ENCODE measurements at places on chromosomes 11 and 22. TPM values are rescaled to one million over a fixed set of nuclear protein-coding genes. Genes with fewer than 3 reads are reported as not detected.

GRCh38 chr22:46756097-46756496 is 6.4 kb upstream of the TBC1D22A start:
- no peak for DNase-seq

- DNase-seq, result no peak
Measured at GRCh38 chr22:47111626-47112581, 349.5 kb downstream of the TBC1D22A start.

DNA sequence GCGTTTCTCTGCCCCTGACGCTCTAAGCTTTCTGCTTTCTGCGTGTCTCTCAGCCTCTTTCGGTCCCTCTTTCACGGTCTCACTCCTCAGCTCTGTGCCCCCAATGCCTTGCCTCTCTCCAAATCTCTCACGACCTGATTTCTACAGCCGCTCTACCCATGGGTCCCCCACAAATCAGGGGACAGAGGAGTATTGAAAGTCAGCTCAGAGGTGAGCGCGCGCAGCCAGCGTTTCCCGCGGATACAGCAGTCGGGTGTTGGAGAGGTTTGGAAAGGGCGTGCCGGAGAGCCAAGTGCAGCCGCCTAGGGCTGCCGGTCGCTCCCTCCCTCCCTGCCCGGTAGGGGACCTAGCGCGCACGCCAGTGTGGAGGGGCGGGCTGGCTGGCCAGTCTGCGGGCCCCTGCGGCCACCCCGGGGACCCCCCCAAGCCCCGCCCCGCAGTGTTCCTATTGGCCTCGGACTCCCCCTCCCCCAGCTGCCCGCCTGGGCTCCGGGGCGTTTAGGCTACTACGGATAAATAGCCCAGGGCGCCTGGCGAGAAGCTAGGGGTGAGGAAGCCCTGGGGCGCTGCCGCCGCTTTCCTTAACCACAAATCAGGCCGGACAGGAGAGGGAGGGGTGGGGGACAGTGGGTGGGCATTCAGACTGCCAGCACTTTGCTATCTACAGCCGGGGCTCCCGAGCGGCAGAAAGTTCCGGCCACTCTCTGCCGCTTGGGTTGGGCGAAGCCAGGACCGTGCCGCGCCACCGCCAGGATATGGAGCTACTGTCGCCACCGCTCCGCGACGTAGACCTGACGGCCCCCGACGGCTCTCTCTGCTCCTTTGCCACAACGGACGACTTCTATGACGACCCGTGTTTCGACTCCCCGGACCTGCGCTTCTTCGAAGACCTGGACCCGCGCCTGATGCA is at the start of gene MYOD1:
TSS of gene MYOD1 (plus strand) at position 544 of the 910 bp plus-strand sequence. CDS start at position 756, 212 bp downstream.
- DNase-seq, result no peak

GRCh38 chr11:35541621-35542375 is 16.4 kb upstream of the PAMR1 start:
- no peak for DNase-seq

DNA sequence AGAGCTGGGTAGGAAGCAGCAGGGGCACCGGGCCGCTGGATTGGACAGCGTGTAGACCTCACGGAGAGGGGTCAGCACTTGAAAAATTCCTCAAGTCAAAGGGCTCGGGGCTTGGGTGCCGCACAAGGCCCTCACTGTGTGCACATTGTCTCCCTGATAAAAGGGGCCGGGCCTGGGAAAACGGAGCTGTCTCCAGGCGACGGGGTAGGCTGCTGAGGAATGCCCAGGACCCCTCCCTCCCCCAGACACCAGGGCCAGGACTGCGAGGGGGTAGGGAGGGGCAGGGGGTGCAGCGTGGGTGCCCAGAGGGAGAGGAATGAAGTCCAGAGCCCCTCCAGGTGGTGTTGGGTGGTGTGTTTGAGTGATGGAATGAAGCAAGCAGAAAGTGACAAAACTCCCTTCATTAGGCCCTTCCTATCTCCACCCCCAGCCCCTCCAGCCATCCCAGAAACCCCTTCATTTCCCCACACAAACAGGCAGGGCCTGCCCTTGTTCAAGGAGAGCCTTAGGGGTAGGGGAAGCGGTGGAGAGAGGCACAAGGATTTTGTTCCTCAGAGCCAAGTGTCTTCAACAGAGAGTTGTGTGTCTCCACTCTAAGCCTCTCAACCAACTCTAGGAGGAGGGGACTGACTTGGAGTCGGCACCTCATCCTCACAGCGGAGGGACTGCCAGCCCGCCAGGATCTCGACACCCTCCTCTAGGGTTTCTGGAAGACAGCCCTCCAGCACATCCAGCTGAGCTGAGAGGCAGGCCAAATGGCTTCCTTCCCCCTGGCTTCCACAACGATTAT is 63.9 kb downstream of the SYN3 start:
- no peak for DNase-seq

DNA sequence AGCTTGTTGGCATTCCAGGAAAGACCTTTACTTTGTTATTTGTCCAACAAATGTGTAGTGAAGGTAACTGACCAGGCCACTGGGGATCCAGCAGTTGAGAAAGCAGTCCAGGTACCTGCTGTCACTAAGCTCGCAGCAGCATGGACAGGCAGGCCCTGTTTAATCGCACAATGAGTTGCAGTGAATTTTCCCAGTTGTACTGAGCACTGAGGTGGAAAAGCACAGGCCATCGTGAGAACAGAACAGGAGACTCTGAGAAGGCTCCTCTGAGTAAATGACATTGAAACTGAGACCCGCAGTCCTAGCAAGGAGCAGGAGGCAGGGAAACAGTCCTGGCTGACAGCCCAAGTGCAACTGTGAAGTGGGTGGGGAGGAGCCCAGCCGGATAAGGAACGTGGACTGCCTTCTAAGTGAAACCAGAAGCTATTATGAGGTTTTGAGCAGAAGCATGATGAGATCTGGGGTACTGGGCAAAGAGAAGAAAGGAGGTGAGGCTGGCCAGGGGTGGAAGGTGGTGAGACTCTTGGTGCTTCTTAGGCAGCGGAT is 39.8 kb upstream of the CDON start:
- no peak for DNase-seq

DNA sequence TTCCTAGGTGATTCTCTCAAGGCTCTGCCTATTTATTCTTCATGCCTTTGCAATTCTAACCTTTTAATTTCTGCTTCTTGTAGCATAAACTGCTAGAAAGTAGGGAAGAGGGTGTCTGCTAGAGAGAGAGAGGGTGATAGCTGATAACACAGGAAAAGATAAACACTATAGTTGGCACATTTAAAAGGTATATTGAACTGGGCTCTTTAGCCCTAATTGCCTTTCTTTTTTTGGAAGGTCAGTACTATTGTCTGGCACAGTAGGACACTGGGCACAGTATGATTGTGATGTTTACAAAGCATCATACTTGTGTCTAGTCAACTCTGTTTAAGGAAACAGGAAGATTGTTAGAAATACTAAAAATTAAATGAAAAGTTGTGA is 33.3 kb downstream of the TEAD1 start:
- DNase-seq, result no peak

- DNase-seq, result no peak
Measured at GRCh38 chr11:62988276-62988675, 3.5 kb upstream of the SLC22A6 start.

DNA sequence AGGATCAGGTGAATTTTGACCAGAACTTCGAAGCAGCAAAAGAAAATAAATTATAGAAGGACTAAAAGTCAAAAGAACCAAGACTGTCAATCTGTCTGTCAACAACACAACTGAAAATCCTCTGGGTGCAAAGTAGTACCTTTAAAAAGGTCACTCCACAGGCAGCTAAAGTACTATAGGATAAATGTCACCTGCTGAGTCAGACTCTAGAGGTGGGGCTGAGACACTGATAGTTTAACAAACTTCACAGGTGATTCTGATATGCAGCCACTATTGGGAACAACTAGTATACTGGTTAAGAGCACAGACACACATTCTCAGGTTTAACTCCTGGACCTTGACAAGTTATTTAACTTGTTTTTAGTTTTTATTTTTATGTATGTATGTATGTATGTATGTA is 107.3 kb downstream of the FCHSD2 start:
- no peak for DNase-seq

- DNase-seq, result no peak
Measured at GRCh38 chr11:35277827-35278226, 138.9 kb downstream of the CD44 start.

GRCh38 chr11:116730601-116731000 is 42.2 kb downstream of the BUD13 start:
- DNase-seq, result no peak

DNA sequence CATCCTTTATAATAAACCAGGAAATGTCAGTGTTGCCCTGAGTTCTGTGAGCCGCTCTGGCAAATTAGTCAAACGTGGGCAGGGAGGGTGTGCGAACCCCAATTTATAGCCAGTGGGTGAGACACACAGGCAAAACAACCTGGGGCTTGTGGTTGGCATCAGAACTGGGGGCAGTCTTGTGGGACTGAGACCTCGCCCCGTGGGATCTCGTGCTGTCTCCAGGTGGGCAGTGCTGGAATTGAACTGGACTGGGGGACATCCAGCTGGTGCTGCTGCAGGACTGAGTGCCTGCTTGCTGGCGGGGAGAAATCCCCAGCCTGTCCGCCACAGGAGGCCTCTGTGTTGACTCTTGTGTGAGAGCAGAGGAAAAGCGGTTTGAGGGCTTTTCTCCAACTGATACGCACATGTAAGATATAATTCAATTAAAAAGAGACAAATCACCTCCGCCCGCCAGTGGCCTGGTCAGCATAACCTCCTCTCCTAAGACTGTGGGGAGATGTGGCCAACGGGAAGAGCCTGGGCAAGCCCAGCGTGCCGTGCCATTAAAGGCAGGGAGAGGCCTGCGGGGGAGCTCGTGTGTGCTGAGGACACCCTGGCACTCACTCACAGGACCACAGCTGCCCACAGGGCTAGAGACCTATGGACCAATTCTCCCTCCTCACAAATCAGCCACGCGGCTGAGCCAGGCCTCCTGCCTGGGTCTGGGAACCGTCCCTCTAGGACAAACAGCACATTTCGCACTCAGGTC is 18.4 kb downstream of the SULT4A1 start:
- DNase-seq, result no peak

The TRIM5 gene
- total RNA-seq, result 17.0 TPM

The SMDT1 gene
- 18.9 TPM for total RNA-seq

The NTM gene
- total RNA-seq, result 6.3 TPM

The RASGRP2 gene
- total RNA-seq, result 32.8 TPM

The MAJIN gene
- total RNA-seq, result not detected

The TBX10 gene
- not detected for total RNA-seq

The APOBEC3H gene
- total RNA-seq, result not detected

The POU2AF3 gene
- 2.2 TPM for total RNA-seq

The TRIM49D1 gene
- not detected for total RNA-seq

The CCDC134 gene
- 8.1 TPM for total RNA-seq
